ENCODE measurements at places on chromosomes 2 and 18.
A peak's percentile ranks its signal among the peaks of the same experiment; 100 is the strongest.

DNA sequence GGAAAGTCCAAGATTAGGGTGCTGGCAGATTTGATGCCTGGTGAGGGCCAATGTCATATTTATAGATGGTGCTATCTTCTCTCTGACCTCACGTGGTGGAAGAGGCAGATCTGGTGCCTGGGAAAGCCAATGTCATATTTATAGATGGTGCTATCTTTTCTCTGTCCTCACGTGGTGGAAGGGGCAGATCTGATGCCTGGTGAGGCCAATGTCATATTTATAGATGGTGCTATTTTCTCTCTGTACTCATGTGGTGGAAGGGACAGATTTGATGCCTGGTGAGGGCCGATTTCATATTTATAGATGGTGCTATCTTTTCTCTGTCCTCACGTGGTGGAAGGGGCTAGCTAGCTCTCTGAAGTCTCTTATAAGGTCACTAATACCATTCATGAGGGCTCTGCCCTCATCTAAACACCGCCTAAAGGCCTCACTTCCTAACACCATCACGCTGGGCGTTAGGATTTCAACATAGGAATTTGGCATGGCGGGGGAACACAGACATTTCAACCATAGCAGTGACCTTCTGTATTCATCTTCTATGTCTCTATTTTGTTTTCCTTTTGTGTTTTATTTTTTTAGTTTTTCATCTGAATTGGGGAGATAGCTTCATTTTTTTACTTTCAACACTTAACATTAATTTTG is 278.4 kb downstream of the SPAG16 start:
- DNase-seq = no peak

DNA sequence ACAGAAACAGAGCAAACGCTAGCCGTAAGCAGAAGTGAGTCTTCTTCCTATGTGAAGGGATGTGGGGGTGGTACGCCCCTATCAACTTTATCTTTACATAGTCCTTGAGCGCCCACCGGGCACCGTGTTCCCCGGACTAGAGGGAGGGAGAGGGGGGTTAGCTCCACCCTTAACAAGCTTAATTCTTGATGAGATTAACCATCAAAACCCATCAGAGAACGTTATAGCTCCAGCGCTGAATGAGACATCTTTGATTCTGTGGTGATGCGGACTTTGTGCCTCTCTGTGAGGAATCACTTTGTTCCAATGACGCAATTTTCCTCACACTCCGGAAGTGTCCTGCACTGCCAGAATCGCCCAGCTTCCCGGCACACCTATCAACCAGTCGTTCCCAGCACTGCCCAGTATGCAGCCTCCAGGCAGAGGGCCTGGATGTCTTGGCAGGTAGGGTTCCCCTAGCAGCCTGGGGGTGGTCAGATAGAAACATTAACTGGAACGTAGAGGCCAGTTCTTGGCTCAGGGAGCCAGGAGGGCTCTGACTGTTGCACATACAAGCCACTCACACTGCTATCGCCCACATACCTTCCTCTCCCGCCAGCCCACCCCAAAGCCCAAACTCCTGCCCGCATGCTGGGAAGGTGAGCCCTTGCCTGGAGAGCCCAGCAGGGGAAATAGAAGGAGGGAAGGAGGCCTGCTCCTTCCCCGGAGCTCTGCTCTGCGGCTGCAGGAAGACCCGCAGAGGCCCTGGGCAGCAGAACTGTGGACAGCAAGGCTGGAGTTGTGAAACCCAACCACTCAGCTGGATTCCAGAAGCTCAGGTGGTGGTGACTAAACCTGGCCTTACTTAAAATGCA is 1.9 kb upstream of the ODC1 start:
- no peak for DNase-seq

DNA sequence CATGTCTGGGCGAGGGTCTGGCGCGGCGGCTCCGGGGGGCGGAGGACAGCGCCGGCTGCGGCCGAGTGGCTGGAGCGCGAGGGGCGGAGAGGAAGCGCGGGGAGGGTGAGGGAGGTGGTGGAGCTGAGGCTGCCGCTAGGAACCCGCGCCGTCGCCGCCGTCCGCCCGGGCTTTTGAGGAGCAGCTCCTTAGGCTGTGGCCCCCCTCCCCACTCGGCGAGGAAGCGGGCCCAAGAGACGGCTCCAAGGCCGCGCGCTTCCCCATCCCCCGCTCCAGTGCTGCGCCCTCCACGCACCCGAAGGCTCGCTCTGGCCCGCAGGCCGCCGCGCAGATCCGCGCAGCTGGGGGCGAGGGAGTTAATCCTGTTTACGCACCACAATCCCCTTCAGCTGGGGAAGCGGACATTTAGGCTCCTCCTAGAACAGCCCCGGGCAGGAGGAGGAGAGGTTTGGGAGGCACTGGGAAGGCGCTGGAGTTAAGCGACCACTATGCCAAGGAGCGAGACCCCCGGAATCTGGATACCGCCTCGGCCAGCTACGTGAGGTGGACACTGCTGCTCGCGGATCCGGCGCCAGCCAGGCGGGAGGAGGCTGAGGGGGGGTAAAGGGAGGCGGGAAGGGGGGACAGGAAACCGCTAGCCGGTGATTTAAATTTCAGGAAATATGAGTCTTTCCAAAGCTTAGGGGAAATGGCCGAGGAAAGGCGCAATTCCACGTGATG is at the start of gene CNRIP1:
TSS of gene CNRIP1 (minus strand) at position 552 of the 720 bp plus-strand sequence. CDS start at position 3, 549 bp downstream.
- peak; percentile 85 for DNase-seq

DNA sequence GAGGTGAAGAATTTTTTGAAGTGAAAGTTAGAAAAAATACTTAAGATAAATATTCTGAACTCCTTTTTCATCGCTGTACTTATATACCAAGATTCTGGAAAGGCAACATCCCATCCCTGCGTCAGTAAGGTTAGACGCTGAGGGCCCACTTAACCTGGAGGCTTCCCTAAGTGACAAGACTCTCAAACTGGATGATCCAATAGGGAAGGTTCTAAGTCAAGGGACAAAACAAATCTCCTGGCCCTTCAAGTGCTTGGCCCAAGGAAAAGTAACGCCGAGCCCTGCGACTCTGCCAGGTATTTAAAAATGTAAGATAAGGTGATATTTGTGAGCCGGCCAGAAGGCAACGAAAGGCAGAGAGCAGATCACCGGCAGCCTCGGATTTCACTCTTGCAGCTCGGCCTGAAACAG is 1.3 kb downstream of the STK39 start:
- no peak for DNase-seq

DNA sequence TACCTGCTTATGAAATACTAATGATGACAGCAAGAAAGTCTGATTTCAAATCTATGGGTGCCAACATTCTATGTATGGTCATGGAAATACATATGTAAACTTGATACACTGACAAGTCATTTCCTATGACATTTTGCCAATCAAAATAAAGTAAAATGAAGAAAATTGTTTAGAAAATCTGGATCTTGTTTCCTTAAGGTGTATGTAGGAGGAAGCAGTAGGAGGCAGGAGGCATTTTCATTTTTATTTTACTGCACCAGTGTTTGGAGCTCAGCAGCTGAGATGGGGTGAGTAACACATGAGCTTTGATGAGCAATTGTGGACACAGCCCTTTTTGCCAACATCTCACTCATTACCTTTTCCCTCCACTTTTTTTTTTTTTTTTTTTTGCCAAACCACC is 167.0 kb downstream of the AFF3 start:
- DNase-seq = peak; percentile 83

DNA sequence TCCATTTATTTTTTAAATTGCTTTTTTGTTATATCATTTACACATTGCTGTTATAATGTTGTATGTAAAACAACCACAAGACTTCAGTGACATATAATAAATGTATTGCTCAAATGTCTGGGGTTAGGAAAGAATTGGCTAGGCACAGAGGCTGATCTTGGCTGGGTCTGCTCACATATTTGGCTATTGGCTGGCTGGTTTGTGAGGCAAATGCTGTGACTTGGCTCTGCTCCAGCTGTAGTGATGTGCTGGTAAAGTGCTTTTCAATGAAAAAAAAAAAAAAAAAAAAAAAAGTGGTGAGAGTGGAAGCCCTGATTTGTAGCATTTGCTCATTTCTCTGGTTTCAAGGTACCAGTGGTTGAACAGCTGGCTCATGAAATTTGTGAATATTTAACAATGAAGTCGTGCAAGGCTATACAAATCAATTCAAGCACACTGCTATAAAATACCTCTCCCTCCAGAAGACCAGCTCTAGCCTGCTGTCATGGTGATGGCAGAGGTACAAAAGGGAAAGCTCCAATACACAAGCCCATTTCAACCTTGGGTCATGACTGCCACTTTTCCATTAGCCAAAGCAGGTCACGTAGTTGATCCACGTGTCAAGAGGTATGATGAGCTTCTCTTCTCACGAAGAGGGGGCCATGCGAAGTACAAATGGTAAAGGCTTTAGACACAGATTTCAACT is 43.7 kb upstream of the RIT2 start:
- DNase-seq = peak; percentile 67

GRCh38 chr2:241386519-241386918 is 30.4 kb downstream of the FARP2 start:
- no peak for DNase-seq

GRCh38 chr2:86000131-86000937 is 105.4 kb downstream of the POLR1A start:
- DNase-seq = no peak

DNA sequence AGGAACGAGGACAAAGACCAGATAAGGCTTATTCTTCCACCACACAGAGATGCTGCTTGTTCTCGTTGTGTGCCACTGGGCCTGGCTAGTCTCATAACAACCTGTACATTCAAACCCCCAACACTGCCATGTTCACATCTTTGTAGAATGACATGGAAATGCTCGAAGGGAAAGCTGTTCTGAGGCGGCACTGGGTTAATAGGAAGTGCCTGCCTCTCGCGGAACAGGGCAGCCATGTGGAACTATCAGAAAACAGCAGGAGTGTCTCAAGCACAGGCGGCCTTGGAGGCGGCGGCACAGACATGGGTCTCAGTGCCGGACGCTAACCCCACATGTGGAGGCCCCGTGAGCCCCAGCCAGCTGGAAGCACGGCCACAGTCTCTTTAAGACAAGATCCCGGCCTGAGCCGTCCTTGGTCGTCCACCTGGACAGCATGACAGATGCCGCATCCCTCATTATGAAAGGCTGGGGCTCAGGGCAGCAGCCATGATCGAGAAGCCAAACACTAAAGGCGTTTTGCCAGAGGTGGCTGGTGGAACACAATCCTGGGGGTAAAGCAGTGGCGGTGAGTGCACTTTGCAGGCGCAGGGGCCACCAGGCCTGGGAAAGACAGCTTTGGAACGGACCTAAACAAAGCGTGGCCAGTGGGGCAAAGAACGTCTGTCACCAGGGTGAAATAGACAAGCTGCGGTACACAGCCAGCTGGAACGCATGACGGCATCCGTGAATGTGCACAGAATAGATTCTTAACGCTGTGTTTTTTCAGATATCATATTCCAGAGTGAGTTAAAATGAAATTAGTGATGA is 161.0 kb downstream of the HDAC4 start:
- DNase-seq = no peak

GRCh38 chr18:21454725-21455124 is 145.8 kb downstream of the ESCO1 start:
- no peak for DNase-seq

GRCh38 chr2:65413106-65413505 is 19.3 kb downstream of the SPRED2 start:
- no peak for DNase-seq

- DNase-seq = no peak
Observed at GRCh38 chr18:79911344-79912270, 39.8 kb downstream of the SLC66A2 start.

GRCh38 chr2:68435615-68436014 is 31.5 kb downstream of the FBXO48 start:
- DNase-seq = no peak

GRCh38 chr2:221467610-221468009 is 104.5 kb downstream of the EPHA4 start:
- DNase-seq = peak; percentile 55

DNA sequence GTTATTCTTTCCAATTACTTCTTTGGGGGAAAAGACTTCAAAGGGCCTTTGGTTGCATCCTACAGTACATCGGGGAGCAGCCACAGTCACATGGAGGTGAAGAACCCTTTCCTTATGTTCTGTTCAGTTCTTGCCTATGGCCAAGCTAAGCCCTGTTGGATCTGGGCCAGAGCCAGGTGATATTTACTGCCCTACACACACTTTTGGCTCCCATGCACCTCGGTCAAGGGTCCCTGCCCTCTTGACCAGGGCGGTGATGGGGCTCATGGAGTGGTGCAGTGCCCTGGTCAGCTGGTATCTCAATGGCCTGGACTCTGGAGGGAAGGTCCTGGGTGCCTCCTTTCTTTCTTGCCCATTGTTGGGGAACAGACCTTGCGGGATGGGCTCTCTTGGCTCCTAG is 98.7 kb downstream of the VAPA start:
- DNase-seq = no peak

- no peak for DNase-seq
Observed at GRCh38 chr2:217880891-217881290, 121.9 kb downstream of the TNS1 start.

DNA sequence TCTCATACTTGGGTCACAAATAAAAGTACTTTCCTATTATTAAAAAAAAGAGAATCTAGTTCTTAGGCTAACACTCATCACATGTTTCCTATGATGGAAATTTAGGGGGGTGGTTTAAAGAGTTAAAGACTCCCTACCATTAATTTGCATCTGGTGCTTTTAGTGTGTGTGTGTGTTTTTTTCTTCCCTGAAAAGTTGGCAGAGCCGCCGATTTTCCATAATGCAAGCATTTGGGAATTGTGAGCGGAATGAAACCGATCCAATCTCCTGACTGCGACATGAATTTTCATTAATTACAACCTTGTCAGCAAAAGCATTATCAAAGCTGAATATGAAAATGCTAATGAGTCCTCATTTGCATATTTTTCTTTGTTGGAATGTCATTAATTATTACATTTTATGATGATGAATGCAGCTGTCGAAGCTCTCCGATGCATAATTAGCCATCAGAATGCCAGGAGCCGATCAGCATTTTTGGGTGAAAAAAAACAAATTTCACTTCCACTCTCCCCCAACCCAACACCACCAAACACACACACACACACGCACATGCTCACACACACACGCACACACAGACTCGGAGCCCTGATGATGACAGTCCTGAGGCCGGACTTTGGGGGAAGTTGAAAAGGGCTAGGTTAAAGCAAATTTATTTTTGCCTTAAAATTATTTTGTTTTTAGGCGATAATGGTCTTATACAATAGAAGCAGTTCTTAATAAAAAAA is 165.4 kb downstream of the TCF4 start:
- DNase-seq = peak; percentile 61

DNA sequence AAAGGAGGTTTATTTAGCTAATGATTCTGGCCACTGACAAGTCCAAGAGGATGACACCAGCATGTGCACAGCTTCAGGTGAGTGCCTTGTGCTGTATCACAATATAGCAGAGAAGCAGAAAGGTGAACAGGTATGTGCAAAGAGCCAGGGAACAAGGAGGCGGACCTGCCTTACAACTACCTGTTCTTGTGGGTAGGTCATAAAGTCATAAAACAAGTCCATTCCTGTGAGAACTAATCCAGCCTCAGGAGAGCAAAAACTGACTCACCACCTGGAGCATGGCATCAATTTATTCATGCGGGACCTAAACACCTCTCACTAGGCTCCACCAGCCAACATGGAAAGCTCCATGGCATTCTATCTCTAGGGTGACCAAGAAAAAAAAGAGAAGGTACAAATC is 234.2 kb downstream of the ASXL3 start:
- no peak for DNase-seq

DNA sequence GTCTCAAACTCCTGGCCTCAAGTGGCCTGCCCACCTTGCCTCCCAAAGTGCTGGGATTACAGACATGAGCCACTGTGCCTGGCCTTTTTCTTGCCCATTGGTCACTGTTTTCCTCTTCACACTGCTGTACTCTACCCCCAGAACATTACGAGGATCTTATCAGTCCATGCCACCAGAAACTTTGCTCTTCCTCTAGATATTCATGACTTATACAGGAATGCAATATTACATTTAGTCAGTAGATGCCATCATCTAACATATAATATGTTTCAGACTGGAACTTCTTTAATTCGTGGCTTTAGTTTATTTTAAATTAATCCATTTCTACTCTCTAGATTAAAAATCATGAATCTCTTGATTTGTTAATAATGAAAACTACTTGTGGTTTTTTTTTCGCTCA is 135.5 kb downstream of the COMMD1 start:
- no peak for DNase-seq
